ENCODE measurements at places on chromosomes 2 and 18.

- no peak for DNase-seq
Observed at GRCh38 chr18:58412844-58413666, 215.8 kb downstream of the ALPK2 start.

DNA sequence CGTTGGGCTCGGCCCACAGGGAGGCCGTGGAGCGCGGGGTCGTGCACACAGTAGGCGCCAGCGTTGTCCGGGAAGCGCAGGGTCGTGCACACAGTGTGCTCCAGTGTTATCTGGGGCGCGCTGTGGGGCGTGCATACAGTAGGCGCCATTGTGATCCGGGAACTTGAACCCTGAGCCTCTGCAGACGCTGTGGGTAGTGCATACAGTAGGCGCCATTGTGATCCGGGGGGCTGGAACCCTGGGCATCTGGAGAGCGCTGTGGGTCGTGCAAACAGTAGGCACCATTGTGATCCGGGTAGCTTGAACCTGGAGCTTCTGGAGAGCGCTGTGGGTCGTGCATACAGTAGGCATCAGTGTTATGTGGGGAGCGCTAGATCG lies 793 bp downstream of the ZNF236 start:
- no peak for DNase-seq

DNA sequence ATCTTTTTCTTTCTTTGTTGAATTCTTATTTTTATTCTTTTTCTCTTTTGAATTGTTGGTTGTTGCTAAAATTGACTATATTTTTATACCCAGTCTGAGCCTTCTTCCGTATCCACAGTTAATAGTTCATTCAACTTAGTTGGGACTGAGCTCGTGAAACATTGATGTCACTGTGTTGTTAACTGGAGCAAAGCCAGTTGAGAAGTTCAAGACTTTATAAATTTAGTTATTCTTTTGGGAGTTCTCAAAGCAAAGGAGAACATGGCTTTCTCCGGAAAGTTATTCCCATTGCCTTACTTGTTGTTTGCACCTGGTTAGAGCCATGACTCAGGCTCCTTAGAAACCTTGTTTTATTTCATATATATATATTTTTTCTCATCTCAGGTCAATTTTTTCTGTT lies 8.8 kb downstream of the CTLA4 start:
- no peak for DNase-seq

GRCh38 chr2:73899801-73900336 lies 7.1 kb downstream of the ACTG2 start:
- no peak for DNase-seq

GRCh38 chr2:121483021-121483420 lies 47.7 kb upstream of the RNU4ATAC start:
- no peak for DNase-seq

- DNase-seq = no peak
Observed at GRCh38 chr2:161988589-161988988, 85.4 kb downstream of the DPP4 start.

- peak; percentile 46 for DNase-seq
Observed at GRCh38 chr2:239255218-239255617, 145.6 kb downstream of the HDAC4 start.

DNA sequence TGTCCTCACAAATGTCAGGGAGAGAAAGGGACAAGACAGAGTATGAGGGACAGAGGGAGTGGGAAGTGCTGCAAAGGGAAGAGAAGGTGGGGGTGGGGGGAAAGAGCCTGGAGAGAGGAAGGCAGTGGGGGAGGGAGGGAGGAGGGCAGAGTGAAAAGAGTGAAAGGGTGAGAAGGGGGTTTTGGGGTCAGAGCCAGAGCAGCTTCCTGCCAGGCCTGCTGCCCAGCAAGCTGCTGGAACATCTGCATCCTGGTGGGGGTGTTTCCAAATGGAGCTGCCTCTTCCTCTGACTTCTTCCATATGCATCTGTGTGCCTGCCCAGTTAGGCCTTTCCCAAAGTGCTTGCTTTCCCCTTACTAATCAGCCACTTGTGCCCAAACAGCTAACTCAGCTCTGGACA lies 94.3 kb upstream of the CELF4 start:
- DNase-seq = no peak

DNA sequence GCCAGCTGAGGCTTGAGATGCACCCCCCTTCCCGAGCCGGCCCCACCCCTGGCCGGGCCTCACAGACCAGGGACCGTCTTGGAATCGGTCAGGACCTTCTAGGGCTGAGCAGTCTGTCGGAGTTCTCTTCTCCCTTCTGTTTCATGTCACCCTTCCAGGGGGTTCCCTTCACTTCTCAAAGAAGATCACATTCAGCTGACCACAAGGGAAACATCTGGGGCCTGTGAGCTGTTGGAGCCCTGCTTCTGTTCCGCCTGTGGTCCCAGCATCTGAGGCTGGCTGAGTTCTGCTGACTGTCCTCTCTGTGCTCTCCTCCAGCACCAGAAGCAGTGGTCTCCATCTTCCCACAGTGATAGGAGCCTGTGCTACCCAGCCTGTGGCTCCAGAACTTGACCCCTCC lies 106.5 kb downstream of the SEPTIN10 start:
- peak; percentile 37 for DNase-seq

DNA sequence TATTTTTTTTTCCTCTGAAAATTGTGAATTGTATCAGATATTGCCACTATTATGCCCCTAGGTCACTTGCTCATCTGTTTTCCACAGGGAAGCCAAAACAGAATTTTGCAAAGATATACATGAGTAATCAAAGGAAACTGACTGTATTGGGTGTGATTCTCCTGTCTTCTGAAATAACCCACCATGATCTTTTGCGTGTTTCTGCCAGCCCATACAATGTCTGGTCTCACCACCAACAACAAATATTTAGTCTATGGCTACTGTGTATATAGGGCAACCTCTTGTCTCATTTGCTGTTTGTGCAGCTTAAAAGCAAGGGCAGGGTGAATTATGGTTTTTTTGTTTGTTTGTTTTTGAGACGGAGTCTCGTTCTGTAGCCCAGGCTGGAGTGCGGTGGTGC lies 26.5 kb downstream of the EPAS1 start:
- DNase-seq = no peak

- no peak for DNase-seq
Observed at GRCh38 chr2:238938401-238939055, 90.6 kb downstream of the TWIST2 start.

- DNase-seq = no peak
Observed at GRCh38 chr2:181836583-181836982, 54.9 kb upstream of the ITPRID2 start.

DNA sequence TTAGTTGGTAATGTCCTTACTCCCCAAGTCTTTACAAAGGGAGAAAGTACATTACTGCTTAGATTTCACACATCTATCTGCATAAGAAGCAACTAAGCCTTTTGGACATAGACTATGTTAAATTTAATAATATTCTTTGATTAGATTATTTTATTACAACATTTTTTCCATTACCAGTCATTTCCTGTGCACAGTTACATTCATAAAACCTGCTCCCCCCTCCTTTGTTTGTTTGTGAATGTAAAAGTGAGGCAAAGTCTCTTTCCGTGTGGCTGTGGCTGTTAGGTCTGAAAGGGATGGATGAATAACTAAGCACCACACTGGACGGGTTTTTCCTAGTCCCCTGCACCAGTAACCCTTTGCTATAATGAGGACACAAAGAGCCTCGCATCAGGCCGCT lies 9.6 kb downstream of the PTGR3 start:
- no peak for DNase-seq

DNA sequence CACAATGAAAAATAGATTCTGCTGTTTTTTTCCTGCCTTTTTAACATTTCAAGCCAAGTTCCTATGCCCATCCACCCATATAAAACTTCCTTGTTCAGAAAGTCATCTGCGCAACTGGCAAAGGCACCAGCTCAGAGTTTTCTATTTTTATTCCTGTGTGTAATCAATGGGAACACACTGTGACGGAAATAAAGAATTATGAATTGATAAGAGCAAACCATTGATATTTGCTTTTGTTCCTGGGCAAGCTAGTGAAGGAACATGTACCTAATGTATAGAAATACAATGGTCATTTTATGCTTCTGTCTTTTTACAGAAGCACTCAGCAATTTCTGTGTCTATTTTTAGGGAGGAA lies 30.8 kb upstream of the AAK1 start:
- DNase-seq = no peak

GRCh38 chr18:45588376-45589355 lies 26.6 kb upstream of the SLC14A2 start:
- no peak for DNase-seq

GRCh38 chr2:27255187-27255586 lies 7.7 kb downstream of the SLC30A3 start:
- no peak for DNase-seq

GRCh38 chr2:44655401-44655864 lies 286.1 kb upstream of the SIX3 start:
- DNase-seq = no peak

GRCh38 chr2:234632527-234633391 lies 135.9 kb upstream of the ARL4C start:
- DNase-seq = no peak

GRCh38 chr2:118372886-118373830 lies 284.9 kb downstream of the INSIG2 start:
- no peak for DNase-seq

- no peak for DNase-seq
Observed at GRCh38 chr2:188345020-188345419, 53.3 kb downstream of the GULP1 start.

DNA sequence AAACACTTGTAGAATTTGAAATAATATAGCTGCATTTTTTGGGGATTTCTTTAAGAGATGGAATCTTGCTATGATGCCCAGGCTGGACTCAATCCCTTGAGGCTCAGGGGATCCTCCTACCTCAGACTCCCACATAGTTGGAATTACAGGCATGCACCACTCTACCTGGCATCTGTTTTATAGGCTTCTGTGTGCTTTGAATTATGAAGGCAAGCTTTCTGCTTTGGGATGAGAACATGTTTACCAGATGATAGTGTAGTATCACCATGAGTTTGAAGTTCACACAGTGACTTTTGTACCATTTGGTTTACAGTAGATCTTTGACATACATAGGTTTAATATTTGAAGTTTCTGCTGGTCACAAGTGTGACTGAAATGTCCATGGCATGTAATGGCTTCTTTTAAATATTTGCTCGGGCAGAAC lies 10.7 kb downstream of the CNOT11 start:
- DNase-seq = no peak

DNA sequence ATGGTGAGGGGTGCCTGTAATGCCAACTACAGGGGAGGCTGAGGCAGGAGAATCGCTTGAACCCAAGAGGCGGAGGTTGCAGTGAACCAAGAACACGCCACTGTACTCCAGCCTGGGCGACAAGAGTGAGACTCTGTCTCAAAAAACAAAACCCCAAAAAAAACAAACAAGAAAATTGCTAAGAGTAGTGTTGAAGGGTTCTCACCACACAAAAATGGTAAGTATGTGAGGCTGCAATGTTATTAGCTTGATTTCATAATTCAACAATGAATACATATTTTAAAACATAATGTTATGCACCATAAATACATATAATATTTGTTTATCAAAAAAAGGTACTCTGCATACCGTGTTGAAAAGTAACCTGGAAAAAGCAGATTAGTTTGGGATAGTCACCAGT lies 45.8 kb downstream of the PSMG2 start:
- no peak for DNase-seq

- DNase-seq = no peak
Observed at GRCh38 chr18:55607773-55608172, 19.8 kb upstream of the TCF4 start.

GRCh38 chr2:241359481-241360045 lies 3.5 kb downstream of the FARP2 start:
- DNase-seq = no peak

DNA sequence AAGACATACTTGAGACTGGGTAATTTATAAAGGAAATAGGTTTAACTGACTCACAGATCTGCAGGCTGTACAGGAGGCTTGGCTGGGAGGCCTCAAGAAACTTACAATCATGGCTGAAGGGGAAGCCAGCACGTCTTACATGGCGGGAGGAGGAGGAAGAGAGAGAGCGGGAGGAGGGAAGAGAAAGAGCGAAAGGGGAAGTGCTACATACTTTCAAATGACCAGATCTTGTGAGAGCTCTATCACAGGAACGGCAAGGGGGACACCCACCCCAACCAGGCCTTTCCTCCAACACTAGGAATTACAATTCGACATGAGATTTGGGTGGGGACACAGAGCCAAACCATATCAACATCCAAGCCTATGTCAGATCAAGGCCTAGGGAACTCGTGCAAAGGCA lies 24.2 kb downstream of the MYL12B start:
- DNase-seq = no peak

GRCh38 chr2:8490166-8490721 lies 191.6 kb upstream of the ID2 start:
- DNase-seq = no peak

All from KG1 (cell line).